ENCODE measurements at places on chromosomes 6 and 20.

DNA sequence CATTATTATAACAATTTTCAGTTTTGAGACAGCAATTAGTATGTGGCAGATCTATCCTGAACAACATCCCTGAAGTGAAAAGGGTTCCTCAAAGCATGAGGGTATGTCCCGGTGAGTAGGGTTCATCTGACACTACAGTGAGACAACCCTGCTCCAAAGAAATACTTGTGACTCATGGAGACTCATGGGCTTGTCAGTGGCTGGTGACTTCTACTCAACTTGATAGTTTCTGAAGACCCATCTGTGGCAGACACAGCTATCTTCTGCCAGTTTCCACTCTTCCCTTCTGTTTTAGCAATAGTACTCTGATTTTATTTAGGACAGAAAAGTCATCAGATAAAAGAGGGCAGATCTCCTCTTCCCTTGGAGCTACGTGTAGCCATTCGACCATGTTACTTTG lies 41.4 kb downstream of the MAP3K7 start:
- DNase-seq = peak; percentile 43

- peak; percentile 78 for DNase-seq
Observed at GRCh38 chr6:32190054-32190851, at the start of gene PBX2. PBX2 (minus strand) TSS chr6:32190202; CDS start chr6:32189915, 287 bp downstream.

- no peak for DNase-seq
Observed at GRCh38 chr6:7566617-7567173, 23.3 kb upstream of the SNRNP48 start.

- DNase-seq = no peak
Observed at GRCh38 chr6:138159246-138159645, 2.5 kb upstream of the ARFGEF3 start.

- no peak for DNase-seq
Observed at GRCh38 chr6:30513451-30513850, 24.1 kb downstream of the HLA-E start.

DNA sequence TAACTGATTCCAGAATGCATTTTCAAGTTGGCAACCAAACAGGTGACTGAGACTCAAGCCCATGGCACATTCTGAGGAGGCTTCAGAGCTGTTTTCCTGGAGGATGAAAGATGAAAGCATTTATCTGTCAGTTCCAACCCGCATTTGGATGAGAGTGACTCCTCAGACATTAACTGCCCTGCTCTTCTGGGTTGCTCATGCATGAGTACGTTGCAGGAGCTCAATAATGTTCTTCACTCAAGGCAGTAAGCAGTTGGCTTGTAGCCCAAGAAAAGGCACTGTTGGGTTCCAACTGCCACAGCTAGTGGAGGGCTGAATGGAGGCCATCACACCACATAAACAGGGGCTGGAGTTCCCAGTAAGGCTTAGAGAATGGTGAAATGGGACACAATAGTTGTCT lies 155.3 kb downstream of the FUT9 start:
- DNase-seq = no peak

DNA sequence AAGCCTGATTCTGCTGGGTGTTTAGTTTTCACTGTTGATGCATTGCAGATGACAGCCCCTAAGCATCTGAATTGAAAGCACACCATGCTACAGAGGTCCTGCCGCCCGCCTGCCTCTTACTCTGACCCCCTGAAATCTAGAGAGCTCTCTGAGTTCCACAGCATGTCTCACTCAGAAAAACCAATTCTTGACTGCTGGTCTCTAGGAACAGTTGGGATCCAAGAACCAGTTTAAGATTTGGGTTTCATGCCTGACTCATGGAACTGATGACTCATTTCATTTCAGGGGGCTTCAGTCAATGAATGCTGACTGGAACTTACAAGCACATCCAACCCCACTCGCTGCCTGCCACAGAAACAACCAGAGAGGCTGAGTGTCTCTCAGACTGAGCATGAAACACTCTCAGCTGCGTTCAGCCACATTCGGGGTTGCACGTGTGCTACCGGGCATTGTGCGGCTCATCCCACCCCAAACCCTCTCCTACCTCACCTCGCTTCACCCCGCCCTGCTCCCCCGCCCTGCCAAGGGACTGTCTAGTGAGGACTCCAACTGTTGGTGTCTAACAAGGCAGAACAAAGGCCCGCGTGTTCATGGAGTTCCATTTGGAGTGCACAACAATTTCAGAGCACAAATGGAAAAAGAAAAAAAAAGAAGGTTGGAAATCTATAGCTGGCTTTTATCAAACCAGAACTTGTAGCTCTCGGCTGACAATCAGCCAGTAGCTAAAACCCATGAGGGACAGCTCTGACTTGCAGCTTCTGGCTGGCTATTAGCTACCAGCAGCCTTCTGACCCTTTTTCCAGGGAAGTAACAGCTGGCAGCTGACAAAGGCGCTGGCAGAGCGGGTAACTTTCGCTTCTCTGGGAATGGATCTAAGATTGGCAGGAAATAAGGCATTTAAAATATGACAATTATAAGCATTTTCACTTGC lies 20.0 kb upstream of the TRAF3IP2 start:
- no peak for DNase-seq

GRCh38 chr6:67870321-67870720 lies 764.8 kb upstream of the ADGRB3 start:
- DNase-seq = no peak

- no peak for DNase-seq
Observed at GRCh38 chr6:167738386-167738785, 88.3 kb upstream of the AFDN start.

- peak; percentile 51 for DNase-seq
Observed at GRCh38 chr6:20126789-20127653, 85.2 kb downstream of the MBOAT1 start.

- no peak for DNase-seq
Observed at GRCh38 chr20:39850821-39851330, 838.2 kb downstream of the MAFB start.

- no peak for DNase-seq
Observed at GRCh38 chr20:25274481-25274880, 26.6 kb downstream of the PYGB start.

- DNase-seq = no peak
Observed at GRCh38 chr20:16132036-16132798, 441.0 kb downstream of the KIF16B start.

DNA sequence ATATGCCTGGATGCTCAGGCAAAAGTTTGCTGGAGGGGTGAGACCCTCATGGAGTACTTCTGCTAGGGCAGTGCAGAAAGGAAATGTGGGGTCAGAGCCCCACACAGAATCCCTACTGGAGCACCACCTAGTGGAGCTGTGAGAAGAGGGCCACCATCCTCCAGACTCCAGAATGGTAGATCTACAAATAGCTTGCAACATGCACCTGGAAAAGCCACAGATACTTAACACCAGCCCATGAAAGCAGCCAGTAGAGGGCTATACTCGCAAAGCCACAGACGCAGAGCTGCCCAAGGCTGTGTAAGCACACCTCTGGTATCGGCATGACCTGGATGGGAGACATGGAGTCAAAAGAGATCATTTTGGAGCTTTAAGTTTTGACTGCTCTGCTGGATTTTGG lies 60.7 kb upstream of the GJE1 start:
- no peak for DNase-seq

GRCh38 chr6:170038251-170038650 lies 252.6 kb downstream of the DLL1 start:
- DNase-seq = no peak

- no peak for DNase-seq
Observed at GRCh38 chr20:41862476-41862875, 244.3 kb upstream of the CHD6 start.

DNA sequence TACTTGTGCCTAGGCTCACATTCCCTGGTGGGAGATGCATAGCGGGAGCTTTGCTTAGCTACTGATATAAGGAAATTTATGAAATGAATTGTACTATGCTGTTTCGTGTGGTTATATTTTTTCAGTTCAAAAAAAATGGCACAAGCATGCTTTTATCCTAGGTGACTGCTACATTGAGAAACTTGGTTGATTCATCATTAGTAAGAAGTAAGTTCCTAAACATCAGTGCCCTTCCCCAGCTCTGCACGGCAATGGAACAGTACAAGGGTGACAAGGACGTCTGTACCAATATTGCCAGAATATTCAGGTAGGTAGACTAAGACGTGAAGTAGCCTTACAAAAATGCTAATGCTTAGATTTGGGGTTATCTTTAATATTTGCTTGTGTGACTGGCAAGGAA lies 79.7 kb downstream of the ARMC2 start:
- no peak for DNase-seq

GRCh38 chr20:57473246-57474048 lies 51.5 kb downstream of the CTCFL start:
- peak; percentile 87 for DNase-seq

DNA sequence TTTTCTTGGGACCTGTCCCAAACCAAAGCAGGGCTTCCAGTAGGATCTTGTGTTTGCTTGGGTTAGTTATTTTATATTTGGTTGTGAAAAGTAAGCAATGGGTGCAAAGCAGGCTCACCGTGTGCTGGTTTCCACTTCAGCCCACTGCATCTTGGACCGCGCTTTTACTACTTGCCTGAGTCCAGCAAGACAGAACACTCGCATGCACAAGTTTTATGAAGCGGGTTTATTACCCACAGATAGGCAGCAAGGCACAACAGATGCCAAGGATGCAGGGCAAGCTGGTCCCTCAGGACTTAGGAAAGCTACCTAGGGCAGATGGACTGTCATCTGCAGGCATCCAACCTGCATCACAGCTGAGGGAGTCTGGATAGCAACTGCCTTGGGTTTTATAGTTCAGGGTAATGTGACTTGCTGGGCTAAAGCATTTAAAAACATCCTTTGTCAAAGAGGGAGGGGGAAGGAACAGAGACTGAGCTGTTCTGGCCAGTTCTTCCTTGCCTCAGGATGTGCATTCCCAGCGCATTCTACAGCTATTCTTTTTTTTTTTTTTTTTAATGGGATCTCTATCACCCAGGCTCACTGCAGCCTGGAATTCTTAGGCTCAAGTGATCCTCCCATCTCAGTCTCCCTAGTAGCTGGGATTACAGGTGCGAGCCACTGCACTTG lies 18.5 kb downstream of the CITED2 start:
- DNase-seq = no peak

GRCh38 chr6:41422161-41422560 lies 86.8 kb downstream of the NCR2 start:
- no peak for DNase-seq

GRCh38 chr6:15416932-15417509 lies 171.2 kb downstream of the JARID2 start:
- no peak for DNase-seq

GRCh38 chr6:136312975-136313374 lies 23.3 kb upstream of the BCLAF1 start:
- DNase-seq = peak; percentile 7

- DNase-seq = no peak
Observed at GRCh38 chr6:35036828-35037663, 104.1 kb downstream of the TCP11 start.
